NCI-H1105 treated with DMSO at 0.1 percent for 48 hours (cell line): ENCODE measurements at places on chromosomes 4 and X.

GRCh38 chrX:107721318-107721717, 54.3 kb downstream of the TSC22D3 start:
- DNase-seq = no peak

GRCh38 chrX:435536-436122, 48.9 kb upstream of the PPP2R3B start:
- no peak for DNase-seq

GRCh38 chrX:45794323-45794994, 593.8 kb upstream of the DIPK2B start:
- DNase-seq = no peak

DNA sequence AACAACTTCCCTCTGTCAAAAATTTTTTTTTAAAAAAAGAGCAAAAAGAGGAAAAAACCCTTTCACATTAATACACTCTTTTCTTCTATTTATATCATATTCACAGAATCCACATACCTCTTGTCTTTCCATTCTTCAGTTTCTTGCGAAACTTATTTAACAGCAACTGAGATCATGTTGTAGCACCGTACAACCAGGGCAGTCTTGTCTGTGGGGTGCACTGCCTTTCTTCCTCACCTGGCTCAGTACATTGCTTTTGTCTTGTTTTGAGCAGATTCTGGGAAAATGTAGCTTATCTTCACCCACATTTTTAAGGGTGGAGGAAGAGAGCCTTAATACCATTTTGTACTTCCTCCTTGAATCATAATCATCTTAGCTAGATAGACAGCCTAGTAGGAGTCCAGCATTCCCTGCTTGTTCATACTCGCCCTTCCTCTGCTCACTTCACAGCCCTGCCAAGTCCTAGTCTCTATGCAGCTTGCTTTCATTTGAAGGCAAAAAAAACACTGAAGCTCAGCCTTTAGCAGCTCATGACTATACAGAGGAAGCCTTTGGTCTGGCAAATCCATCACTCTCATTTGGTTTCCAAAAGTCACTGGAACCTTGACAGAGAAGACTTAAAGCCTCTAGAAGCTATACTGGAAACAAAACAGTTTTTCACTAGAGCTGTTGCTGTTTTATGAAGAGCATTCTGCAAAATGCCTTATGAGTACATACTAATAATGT, 140.6 kb upstream of the BANK1 start:
- DNase-seq = peak; percentile 67

- no peak for DNase-seq
Observed at GRCh38 chr4:182829196-182829595, 88.0 kb downstream of the DCTD start.

- no peak for DNase-seq
Observed at GRCh38 chr4:39699687-39700409, 1.9 kb downstream of the UBE2K start.

DNA sequence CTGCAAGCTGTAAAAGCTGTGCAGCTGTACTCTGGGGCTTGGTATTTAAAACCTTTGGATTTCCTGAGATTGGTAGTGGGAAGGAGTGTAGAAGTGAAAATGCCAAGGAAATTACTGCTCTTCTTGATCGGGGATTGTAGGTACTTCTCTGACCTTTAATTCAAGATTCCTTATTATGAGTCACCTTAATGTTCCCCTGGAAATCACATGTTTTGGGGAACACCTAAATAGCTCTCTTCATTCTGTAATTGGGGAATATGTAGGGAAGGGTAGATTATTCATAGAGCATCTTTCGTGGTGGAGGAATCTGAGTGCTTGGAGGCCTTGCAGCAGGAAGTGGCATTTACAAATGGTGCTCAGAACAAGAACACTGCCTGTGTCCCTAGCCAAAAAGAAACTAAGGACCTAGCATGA, 137.8 kb downstream of the UCHL1 start:
- no peak for DNase-seq

- no peak for DNase-seq
Observed at GRCh38 chrX:124230655-124231450, 101.6 kb upstream of the TEX13D start.

DNA sequence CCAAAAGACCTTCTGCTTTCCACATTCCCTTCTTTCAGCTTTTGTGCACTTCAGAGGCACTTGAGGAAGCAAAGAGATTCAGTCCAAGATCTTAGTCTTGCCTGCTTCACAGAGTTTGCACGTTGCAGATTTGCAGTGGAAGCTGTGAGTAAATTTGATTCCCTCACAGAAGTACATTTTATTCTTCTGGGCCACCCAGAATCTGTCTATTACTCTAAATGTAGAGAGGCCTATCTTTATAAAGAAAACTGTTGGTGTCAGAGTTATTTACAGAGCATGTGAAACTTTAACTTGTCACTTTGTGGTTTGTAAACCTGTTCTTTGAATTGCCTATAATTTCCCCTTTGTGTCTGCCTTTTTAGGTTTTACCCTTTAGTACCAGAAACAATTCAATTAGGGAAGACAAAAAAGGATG, 15.5 kb downstream of the SPRY1 start:
- DNase-seq = no peak

GRCh38 chr4:26296514-26296913, 24.3 kb upstream of the RBPJ start:
- DNase-seq = no peak

GRCh38 chr4:75718529-75718928, 5.8 kb upstream of the USO1 start:
- DNase-seq = no peak

DNA sequence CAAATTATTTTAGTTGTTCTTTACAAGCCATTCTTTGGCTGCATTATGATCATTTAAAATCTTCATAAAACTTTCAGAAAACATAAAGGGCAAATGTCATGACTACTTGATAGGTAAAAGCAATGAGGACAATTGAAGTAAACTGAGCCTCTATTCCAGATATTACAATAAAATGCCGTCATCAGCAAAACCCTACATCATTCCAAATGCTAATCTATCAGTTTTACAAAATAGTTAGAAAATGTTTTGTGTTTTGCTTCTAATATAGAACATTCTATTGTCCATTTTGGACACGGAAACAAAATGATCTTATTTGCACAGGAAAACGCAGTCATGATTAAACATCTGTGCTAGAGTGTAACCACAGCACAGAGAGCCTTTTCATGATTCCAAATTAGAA, 1330.6 kb upstream of the ADGRL3 start:
- DNase-seq = no peak

DNA sequence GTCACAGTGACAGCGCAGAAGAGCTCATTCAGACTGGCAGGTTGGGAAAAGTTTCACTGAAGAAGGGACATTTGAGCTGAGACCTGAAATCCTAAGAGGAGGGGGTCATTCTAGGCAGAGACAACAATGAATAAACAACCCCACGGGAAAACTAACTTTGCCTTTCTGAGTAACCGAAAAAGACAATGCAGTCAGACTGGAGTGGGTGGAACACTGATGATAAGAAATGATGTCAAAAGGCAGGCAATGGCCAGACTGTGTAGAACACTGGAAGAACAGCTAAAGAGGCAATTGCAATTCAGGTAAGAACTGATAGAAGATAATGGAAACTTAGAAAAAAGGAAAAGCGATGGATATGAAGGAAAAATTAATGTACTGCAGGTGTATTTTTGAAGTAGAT, 73.8 kb downstream of the CHIC2 start:
- no peak for DNase-seq

DNA sequence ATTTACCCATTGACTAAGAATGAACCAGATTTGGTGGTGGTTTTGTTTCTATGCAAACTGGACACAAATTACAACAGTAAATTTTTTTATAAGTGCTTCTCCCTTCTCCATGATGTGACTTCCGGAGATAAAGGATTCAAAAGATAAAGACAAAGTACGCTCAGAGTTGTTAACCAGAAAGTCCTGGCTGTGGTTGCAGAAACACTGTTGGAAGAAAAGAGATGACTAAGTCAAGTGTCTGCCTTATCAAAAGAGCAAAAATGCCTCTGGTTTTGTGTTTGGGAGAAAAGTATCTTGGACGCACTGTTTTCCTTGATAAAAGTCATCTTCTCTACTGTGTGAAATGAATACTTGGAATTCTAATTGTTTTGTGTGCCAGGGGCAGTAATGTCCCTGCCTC, 213.4 kb downstream of the GC start:
- no peak for DNase-seq

- no peak for DNase-seq
Observed at GRCh38 chr4:159281771-159282170, 178.9 kb downstream of the RAPGEF2 start.

GRCh38 chrX:150240643-150240970, 122.5 kb upstream of the MAMLD1 start:
- DNase-seq = no peak

DNA sequence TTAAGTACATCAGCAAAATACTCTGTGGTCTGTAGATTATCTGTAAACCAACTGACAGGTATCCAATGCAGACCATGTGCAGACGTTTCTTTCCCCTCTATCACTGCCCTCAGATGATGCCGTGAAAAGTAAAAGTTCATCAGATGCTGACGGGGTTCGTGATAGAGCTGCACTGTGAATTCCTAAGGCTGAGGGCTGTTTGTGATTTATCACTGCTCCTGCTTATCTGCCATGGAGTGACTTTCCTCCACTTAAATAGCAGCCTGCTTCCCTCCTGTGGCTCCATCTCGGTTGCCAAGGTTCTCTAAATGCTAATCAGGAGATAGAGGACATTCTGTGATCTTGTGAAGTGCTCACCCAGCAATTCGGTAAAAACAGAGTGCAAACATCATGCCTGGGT, 89.3 kb upstream of the SRD5A3 start:
- no peak for DNase-seq

DNA sequence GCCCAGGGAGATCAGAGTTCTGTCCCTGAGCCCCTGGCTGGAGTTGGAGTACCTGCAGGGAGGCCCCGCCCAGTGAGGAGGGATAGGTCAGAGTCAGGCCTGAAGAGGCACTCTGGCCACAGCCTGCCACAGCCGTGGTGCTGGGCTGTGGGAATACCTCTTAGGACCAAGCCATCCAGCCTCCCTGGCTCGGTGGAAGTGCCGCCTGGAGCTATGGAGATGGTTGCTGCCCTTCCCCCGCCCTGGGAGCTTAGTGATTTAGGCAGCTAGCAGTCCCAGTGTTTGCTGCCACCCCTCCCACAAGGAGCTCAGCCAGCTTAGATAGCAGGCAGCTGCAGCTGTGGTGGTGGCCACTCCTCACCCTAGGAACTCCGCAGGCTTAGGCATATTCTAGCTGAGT, 446.3 kb upstream of the GNPDA2 start:
- no peak for DNase-seq

- DNase-seq = no peak
Observed at GRCh38 chr4:56272003-56272402, 115.3 kb downstream of the AASDH start.

DNA sequence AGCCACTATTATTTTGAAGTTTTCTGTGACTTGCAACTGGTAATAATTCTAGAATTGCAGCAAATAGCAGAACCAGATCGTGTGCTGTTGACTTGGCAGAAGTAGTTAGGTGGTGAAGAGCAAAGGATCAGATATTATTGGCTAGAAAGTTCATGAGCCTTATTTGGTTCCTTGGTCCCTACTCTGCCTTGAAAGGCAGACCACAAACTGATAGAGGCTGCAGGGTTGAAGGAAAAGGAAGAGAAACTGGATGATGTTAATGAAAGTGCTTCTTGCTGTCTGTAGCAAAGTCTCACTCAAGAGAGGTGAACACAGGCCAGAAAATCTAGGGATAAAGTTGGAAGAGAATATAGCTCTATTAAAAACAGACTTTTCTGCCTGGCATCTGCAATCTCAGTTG, 41.2 kb upstream of the RNF150 start:
- DNase-seq = no peak

DNA sequence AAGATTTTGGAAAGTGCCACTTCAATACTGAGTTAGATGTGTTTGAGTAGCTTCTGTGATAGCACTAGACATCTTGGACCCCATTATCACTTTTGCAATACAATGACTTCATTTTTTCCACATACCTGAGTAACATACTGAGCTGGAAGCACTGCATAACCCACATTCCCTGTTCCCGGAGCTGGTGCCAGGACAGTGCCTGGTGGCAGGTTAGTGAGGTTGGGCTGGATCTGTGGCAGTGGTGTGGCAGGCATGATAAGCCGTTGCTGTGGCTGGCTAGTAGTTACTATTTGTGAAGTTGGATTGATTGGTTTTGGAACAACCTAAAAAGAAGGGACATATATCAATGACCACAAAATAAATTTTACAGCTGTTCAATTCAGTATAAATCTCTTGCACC, 38.9 kb downstream of the THAP9 start:
- DNase-seq = no peak

DNA sequence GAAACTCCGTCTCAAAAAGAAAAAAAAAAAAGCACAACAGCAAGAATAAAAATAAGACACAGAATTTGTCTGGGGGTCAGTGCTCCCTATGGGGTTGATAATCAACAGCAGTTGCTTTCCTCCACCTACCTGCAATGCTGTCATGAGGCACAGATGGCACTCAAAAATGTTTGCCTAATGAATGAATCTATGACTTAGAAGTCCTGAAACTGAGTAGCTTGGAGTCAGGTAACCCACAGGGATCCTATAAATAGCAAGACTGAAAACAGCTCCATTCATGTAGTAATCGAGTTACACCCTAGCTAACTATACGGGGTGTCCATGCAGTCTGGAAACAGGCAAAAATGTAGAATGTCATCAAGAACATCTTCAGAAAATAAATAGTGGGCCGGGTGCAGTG, 19.8 kb upstream of the DDX3X start:
- no peak for DNase-seq

DNA sequence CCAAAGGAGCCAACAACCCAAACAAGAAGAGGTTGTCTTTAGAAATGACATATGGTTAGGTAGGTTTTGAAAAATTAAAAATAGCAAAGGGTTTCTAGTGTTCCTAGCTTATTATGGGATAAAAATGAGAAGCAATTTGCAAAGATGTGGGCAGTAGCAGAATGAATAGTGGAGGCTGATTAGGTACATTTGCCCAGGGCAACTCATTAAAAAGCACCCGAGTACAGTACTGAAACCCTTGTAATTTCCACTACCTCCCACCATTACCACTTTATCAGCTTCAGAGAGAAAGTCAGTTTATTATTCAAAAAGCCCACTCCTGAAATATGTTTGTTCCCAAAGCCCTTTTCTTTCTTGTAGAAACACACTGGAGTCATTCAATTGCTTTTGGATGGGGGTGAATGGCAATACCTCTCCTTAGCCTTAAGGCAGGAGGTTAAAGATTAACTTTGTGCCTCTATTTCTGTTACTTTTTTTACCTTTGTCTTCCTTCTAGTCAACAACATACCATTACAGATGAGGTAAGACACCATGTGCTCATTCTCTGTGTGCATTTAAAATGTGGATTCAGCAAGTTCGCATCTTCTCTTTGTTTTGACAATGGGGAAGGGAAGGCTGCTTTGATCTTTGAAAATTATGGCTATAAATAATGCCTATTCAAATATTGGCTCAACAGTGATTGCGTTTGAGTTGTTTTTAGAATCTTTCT, 353.8 kb upstream of the CASK start:
- no peak for DNase-seq

DNA sequence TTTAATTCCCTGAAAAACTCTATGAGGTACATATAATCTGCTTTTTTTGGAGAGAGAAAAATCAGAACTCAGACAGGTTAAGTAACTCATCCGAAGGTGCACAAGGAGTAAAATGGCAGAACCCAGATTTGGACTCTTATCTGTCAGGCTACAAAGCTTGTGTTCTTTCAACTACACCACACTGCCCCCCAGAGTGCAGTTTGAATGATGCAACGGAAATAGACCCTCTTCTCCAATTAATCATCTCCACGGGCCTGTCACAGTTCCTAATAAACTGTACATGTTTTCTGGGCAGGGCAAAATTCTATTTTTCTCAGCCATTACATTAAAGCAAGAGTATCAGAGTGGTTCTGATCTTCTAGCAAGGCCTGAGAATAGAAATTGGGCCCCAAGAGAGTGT, 35.3 kb upstream of the DCX start:
- peak; percentile 38 for DNase-seq

- no peak for DNase-seq
Observed at GRCh38 chrX:48703642-48704481, 7.3 kb downstream of the SUV39H1 start.
